ENCODE measurements at places on chromosomes 13 and 19.
A peak's percentile ranks its signal among the peaks of the same experiment; 100 is the strongest.

- DNase-seq, result no peak
Observed at GRCh38 chr13:27174766-27175455, 3.3 kb upstream of the USP12 start.

GRCh38 chr19:50633359-50633758 is 6.3 kb downstream of the SYT3 start:
- no peak for DNase-seq

- no peak for DNase-seq
Observed at GRCh38 chr19:405121-405965, 3.6 kb downstream of the C2CD4C start.

- DNase-seq, result no peak
Observed at GRCh38 chr19:31863122-31863521, 482.3 kb upstream of the ZNF507 start.

DNA sequence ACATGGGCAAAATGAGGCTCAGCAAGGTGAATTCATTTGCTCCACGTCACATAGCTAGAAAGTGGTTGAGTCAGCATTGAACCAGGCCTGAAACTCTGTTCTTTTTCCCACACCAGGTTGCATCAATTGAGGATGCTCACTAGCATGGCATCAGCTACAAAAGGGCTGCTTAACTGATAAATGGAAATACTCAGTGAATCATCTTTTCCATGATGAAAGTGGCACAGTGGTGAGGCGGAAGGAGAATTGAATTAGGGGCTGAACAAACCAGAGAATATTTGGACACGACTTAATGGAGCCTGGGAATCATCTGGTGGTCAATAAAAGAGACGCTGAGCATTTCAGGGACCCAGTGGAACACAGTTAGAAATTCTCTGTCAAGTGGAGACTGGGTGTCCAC is 320.1 kb upstream of the MAB21L1 start:
- no peak for DNase-seq

- DNase-seq, result peak; percentile 7
Observed at GRCh38 chr13:101730420-101731000, 278.0 kb downstream of the ITGBL1 start.

- no peak for DNase-seq
Observed at GRCh38 chr19:2170987-2171348, 7.2 kb downstream of the DOT1L start.

DNA sequence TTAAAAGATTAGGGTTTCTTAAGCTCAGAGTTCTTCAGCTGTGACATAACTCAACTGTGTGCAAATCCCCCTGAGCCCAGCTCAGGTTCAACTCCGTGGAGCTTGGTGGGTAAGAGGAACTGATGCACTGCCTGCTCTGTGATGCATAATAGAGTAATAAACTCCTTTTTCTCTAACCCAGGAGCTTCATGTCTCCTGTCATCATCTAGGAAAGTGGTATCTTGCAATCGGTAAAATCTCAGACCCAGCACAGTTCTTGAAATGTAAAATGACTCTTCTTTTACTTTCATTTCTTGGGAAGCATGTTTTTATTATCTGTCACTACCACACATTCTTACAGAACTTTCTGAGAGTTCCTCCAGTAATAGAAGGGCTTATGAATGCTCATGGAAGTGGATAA is 123.8 kb upstream of the PCDH9 start:
- no peak for DNase-seq

DNA sequence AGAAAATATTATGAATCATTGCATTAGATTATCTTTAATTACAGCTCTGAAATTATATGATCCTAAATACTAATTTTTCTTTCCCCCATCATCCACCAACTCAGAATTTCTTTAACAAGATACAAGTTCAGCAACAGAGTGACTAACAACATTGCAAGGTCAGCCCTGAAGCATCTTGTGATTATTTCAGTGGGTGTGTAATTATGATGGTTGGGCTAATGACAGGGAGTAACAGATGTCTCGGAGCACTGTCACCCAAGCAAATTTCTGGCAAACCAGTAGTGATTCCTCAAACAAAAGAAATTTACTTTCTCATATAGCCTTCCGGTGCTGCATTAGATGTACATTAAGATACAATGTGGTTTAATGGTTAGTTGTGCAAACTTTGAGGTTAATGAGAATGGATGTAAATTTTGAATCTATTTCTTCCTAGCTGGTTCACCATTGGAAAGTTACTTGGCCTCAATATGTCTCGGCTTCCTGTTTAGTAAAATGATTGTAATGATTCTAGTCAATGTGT is 238.9 kb downstream of the ITGBL1 start:
- no peak for DNase-seq

- no peak for DNase-seq
Observed at GRCh38 chr13:27541386-27541785, 78.9 kb downstream of the LNX2 start.

DNA sequence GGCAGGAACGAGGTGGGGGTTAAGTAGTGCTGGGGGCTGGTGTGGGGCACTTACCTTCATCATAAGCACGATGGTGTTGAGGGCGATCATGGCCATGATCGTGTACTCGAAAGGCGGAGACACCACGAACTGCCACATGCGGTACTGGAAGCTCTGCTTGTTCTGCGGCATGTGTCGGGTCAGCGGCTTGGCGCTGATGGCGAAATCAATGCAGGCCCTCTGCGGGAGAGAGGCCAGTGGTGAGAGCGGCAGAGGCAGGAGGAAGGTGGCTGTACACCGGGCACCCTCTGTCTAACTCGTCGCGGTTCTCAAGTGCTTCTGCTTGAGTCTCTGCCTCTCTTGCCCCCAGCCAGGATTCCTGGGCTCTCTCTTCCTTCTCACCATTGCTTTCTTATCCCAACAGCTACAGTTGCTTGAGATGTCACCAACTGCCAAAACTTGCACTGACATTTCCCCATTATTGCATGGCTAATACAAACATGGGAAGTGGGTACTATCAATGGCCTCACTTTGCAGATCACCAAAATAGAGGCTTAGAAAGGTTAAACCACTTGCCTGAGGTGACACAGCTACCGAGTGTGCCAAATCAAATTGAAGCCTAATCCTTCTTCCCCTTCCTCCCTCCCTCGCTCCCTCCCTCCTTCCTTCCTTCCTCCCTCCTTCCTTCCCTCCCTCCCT is 105.0 kb downstream of the IER2 start:
- no peak for DNase-seq

DNA sequence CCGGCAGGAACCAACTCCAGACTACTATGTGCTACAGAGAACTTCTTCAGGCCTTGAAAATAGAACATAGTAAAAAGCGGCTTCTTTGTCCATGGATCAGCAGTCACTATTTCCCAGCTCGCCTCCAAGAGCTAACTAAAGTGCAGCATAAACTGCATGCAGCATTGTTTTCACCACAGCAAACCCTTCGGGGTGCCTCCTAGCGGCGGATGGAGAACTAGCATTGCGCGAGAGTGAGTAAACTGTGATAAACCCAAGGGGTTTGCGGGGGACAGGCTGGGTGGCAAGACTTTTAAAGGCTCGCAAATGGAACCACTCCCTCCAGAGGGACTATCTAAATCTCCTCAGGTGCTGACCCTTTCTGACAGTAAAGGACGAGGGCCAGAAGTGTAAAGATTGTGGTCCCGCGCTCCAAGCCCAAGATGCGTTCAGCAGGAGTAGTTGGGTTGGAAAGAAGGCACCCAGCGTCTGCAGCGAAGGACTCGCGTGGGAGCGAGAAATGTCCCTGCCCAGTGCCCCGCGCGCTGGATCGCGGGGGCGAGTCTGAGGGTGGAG is 21.5 kb upstream of the SGCG start:
- DNase-seq, result no peak

- no peak for DNase-seq
Observed at GRCh38 chr13:53357582-53357981, 329.0 kb downstream of the OLFM4 start.

- DNase-seq, result no peak
Observed at GRCh38 chr19:20079476-20079875, 1.7 kb downstream of the ZNF90 start.

DNA sequence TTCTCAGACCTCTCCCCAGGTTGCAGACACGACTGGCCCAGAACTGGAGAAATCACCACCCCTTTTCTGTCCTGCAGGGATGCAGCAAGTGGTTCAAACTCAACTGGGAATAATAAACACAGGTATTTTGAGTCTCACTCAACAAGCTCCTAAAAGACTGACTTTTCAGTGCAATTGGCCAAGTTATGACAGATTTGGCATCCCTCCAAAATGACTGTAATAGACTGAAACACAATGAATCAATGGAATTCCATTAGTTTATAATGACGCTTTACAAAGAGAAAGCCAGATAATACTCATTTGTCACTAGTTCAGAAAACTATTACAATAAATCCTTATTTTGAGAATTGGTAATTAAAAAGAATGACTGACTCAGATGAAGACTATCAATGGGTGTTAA is 38.1 kb downstream of the MIPEP start:
- no peak for DNase-seq

- peak; percentile 5 for DNase-seq
Observed at GRCh38 chr19:49758292-49758691, 4.8 kb downstream of the TSKS start.

- DNase-seq, result no peak
Observed at GRCh38 chr19:10517760-10518443, 655 bp upstream of the S1PR5 start.

DNA sequence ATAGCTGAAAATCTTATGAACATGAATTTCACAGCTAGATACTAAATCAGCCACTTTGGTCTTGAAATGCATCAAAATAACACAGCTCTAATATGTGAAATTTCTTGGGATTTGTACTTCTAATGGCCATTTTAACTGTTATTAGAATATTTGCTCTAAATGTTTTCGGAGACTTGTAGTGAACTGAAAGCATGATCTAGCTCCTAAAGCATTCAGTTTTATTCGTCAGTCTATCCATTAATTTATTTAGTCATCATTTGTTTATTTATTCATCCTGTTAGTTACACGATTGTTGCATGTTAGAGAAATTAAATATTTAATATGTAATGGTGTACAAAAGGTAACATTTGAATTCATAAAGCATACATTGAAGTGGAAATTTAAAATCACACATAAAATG is 1132.7 kb downstream of the SLITRK1 start:
- no peak for DNase-seq

DNA sequence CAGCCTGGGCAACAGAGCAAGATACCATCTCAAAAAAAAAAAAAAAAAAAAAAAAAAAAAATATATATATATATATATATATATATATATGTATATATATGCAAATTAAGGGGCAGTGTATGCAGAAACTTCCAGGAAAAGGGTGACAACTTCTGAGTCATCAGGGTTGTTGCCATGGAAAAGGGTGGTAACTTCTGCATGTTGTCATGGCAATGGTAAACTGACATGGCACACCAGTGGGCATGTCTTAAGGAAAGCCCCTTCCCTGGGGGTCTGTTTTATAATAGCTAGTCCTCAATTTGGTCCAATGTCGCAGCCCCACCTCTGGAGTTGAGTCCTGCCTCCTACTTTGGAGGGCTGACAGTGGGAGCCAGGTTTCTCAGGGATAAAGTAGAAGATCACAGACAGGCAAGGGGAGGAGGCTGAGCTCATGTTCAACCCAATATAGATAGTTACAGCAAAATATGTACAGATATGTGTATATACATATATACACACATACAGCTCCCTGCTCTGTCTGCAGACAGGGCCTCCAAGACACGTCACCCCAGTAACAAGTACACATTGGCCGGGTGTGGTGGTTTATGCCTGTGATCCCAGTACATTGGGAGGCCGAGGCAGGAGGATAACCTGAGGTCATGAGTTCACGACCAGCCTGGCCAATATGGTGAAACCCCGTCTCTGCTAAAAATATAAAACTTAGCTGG is 7.2 kb upstream of the FCHO1 start:
- DNase-seq, result no peak

DNA sequence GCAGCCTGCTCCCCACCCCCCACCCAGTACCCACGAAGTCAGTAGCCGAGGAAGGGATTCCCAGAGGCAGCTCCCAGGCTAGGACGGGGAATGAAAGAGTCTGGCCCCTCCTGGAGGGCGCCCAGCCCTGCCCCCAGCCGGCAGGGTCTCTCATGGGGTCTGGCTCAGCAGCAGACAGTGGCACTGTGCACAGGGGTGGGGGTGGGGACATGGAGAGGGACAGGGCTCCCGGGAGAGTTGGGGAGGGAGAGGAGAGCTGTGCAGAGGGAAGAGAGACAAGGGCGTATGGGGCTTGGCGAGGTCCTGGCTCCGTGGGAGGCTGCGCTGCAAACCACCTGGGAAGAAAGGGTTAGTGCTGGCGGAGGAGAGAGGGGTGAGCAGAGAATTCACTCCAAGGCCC is 27.7 kb upstream of the ASF1B start:
- DNase-seq, result no peak

DNA sequence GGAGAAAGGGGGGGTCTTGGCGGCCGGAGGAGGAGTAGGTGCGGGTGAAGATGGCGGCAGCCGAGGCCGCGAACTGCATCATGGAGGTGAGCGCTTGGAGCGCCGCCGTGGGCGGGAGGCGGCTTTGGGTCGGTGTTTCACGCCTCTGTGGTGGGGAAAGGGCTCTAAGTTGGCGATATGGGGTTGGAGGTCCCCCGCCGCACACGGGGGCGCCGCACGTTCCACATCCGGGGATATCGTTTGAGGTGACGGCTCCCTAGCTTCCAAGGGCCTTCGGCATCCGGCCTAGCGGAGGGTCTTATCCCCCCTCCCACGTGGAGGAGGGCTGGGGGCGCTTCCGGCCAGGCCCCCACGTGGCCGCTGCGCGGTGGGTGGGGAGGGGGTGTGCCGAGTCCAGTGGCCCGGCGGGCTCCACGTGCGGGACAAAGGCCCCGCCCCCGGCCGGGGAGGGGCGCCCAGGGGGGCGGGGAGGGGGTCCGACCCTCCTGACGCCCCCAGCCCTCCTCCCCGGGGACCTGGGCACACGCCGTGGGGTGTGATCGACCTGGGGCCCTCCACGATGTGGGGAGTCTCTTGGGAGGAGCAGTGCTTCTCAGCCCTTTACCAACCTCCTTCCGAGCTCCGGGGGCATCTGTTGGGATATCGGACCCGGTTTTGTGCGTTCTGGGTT is at the start of gene PRMT1:
Gene PRMT1 (plus strand): TSS at position 41 of the 670 bp plus-strand sequence. CDS start 10 bp downstream, at position 51.
- no peak for DNase-seq

- no peak for DNase-seq
Observed at GRCh38 chr13:20570517-20570916, 3.6 kb downstream of the IFT88 start.

All from H4 (cell line).